ENCODE measurements at places on chromosomes 12 and 14. TPM values are rescaled to one million over a fixed set of nuclear protein-coding genes. Genes with fewer than 3 reads are reported as not detected.

GRCh38 chr12:63308671-63309070, 157.7 kb upstream of the AVPR1A start:
- H3K4me1 ChIP-seq: no peaks in the 10 kb centered on the region
- no peak for DNase-seq
- no peak overlapping the region for H3K4me3 ChIP-seq
- no peaks in the 10 kb centered on the region for H3K36me3 ChIP-seq
- no peaks in the 10 kb centered on the region for H3K27me3 ChIP-seq
- no peak overlapping the region for H3K27ac ChIP-seq

The GUCY2C gene
- 2.5 TPM for total RNA-seq

- H3K27ac ChIP-seq: no peak overlapping the region
- H3K36me3 ChIP-seq: no peaks in the 10 kb centered on the region
These were observed 137.7 kb upstream of the NEDD1 start for GRCh38 chr12:96769400-96769799.

The CYP27B1 gene
- total RNA-seq: 3.3 TPM

DNA sequence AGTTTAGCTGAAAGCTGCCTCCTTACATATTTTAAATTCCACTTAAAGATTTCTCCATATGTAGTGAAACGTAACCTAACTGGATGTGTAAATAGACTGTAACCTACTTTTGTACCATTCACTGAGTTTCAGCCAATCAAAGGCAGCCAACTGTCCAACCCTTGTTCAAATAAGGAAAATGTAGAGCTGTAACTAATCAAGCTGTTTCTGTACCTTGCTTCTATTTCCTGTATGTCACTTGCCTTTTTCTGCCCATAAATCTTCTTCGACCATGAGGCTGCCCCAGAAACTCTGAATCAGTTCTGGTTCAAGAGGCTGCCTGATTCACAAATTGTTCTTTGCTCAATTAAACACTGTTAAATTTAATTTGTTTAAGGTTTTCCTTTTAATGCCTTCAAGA, 6.3 kb downstream of the SLC7A8 start:
- H3K36me3 ChIP-seq: no peaks in the 10 kb centered on the region
- peaks cover 19% of the 10 kb centered on the region for H3K4me1 ChIP-seq
- no peak overlapping the region for H3K4me3 ChIP-seq
- H3K27me3 ChIP-seq: no peaks in the 10 kb centered on the region

DNA sequence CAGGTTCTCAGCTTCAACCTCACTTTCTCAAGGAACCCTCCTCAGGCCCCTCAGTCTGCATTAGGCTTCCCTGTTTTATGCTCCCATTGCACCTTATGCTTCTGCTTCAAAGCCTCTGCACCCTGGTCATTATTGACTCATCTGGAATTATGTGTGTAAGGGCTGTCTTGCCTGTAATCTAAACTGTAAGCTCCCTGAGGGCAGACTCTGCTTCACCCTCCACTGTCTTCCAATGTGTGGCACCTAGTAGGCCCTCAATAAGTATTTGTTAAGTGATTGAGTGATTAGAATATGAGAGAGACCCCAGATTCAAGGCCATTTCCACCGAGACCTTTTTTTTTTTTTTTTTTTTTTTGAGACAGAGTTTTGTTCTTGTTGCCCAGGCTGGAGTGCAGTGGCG, 79.1 kb downstream of the VCPKMT start:
- H3K4me3 ChIP-seq: no peak overlapping the region
- no peaks in the 10 kb centered on the region for H3K4me1 ChIP-seq
- no peaks in the 10 kb centered on the region for H3K36me3 ChIP-seq
- no peaks in the 10 kb centered on the region for H3K27me3 ChIP-seq
- no peak overlapping the region for H3K27ac ChIP-seq

The COX8C gene
- not detected for total RNA-seq

DNA sequence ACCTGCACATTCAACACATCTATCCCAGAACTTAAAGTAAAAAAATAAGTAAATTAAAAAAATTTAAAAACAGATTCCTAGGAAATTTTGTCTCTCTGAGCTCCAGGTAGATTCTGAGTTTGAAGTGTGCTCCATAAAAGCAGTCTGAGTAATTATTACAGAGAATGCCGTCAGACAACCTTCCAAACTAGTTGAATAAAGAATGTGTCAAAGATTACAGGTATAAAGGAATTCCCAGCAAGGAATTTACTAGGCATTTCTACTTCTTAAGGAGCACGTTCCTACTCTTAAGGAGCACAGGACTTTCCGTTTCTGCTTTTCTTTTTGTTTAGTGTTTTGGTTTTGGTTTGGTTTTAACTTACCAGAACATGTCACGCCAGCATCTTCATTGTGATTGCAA, 7.1 kb downstream of the CD163 start:
- no peaks in the 10 kb centered on the region for H3K36me3 ChIP-seq
- H3K27me3 ChIP-seq: no peaks in the 10 kb centered on the region
- no peak for DNase-seq
- H3K4me1 ChIP-seq: no peaks in the 10 kb centered on the region

The PROX2 gene
- total RNA-seq: not detected

- peaks cover 21% of the 10 kb centered on the region for H3K4me1 ChIP-seq
- H3K27ac ChIP-seq: no peak overlapping the region
- DNase-seq: peak; percentile 46
- H3K36me3 ChIP-seq: no peaks in the 10 kb centered on the region
These were observed 34.8 kb downstream of the IRF2BPL start for GRCh38 chr14:76993752-76994151.

The TEX52 gene
- total RNA-seq: not detected

DNA sequence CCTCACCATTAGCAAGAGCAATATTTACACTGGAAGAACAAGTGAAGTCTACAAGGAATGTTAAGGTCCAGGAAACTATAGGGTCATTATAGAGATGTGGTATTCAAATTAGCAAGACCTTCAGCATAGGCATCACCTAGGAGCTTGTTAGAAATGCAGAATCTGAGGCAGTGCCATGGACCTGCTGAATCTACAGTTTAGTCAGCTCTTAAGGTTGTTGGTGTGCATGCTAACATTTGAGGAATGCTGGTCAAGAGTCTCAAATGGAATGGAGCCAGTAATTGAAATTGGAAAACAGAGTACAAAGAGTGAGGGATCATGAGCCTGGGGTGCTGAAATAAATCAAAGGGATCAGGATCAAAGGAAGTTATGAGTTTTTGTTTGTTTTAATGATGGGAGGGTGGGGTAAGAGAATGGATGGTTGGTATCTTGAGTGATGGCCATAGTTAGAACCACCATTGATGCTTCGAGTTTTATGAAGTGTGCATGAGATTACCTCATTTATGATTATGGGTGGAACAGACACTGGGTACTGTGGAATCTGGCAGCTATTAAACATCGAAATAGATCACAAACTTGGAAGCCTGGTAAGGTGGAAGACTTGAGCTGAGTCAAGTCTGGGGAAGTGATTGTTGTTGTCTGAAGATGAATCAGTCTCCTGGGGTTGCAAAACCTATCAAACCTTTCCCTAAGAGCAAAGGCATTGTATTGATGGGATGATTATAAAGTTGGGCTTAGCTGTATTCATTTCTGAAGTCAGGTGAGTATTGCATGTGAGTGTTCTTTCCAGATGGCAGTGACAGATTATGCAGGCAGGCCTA, 323.3 kb upstream of the E2F7 start:
- no peaks in the 10 kb centered on the region for H3K27me3 ChIP-seq
- no peaks in the 10 kb centered on the region for H3K36me3 ChIP-seq
- DNase-seq: no peak
- H3K27ac ChIP-seq: no peak overlapping the region
- H3K4me3 ChIP-seq: no peak overlapping the region

- no peak for DNase-seq
These were observed 72.2 kb downstream of the VCPKMT start for GRCh38 chr14:50044042-50044651.

GRCh38 chr14:105330491-105330895, 15.9 kb downstream of the PACS2 start:
- no peaks in the 10 kb centered on the region for H3K36me3 ChIP-seq
- H3K4me1 ChIP-seq: peaks cover 6% of the 10 kb centered on the region
- DNase-seq: no peak
- H3K27ac ChIP-seq: no peak overlapping the region
- no peak overlapping the region for H3K4me3 ChIP-seq
- H3K27me3 ChIP-seq: no peaks in the 10 kb centered on the region

The IRF2BPL gene
- total RNA-seq: 59.6 TPM

All from H1 (cell line).